ENCODE measurements at places on chromosomes 16 and 17.

DNA sequence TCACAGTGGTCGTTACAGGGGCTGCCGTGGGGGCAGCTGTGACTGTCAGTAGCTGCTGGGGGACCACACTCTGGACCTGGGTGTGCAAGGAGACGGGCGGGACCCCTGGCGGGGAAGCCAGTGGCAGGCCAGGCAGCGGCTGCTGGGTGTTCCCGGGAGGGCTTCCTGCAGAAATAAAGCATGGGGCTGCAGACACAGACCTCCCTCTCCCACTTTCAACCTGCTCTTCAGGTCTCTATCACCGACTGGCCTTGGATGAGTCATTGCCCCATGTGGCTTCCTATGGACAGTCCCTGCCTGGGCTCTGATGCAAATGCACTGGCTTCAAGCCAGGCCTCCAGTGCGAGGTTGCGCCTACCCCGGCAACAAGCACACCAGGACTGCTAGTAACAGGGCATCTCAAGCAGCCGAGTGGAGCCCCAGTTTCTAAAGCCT lies 17.2 kb downstream of the SREBF1 start:
- DNase-seq = peak; percentile 60

DNA sequence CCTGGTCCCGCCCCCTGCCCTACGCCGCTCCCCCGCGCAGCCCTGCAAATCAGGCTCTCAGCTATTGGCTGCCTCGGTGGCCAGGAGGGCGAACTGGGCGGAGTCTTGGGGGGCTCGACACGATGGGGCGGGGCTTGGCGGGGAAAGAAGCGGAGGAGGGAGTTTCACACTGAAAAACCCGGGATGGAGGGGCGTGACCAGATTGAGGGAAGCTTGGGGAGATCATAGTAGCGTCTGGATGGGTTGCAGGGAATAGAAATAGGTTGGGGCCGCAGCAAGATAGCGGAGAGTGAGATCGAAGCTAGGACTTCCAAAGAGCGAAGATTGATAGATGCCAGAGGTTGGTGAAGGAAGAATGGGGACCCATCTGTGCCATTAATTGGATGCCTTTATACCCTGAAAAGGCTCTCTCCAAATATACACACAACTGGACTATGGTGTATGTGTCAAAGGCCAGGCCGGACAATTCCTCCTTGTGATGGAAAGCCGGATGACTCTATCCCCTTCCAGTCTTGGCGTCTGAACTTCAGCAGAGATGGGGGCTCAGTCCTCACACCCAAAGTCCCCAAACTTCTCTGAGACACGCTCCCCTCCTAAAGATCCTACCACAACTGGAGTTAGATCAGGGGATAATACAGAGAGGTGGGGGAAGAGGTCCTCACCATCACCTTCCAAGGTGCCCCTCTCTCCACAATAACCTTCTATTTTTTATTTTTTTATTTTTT lies 376 bp upstream of the STAC2 start:
- no peak for DNase-seq

DNA sequence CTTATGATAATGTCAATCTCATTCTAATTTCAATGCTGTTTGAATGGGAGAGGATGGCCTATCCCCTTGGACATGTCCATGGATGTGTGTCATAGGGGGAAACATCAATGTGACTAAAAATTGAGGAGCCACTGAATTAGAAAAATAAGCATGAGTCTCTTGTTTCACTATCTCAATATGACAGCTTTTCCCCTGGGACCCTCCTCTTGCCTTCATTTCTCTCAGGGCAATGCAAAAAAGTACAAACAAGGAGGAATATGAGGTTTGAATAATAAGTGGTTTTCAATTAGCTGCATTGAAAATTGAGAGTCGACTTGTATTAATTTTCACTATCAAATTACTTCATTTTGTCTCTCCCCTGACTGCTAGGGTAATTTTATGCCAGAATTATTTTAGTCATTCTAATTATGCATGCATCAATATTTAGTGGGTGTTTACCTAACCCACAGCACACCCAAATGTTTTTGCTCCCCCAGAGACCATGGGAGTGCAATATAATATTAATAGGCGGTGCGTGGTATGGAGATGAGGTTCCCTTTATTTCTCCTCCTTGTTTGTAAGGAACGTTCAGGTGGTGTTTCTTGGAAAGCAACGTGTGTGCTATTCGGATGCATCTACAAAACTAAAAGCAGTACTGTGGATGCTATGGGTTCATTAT lies 6.8 kb upstream of the SDR42E1 start:
- DNase-seq = no peak

- DNase-seq = no peak
Observed at GRCh38 chr17:47686276-47686635, 7.7 kb upstream of the TBKBP1 start.

DNA sequence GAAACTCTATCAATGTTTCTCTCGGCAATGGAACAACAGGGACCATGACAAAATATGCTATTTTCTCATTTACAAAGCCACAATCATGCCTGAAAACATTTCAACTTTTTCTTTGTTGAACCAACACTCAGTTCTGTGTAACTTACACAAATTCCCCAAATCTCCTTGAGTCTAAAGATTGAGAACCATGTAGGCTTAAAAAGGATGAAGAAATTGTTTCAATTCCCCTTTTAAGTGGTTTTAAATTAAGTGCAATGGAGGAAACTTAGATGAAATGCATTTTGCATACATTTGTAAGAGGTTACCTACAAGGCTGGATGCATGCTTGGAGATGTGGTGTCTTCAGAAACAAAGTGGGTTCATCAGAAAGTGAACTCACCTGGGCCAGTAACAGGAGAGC lies 566.4 kb upstream of the CDH11 start:
- DNase-seq = no peak

- DNase-seq = no peak
Observed at GRCh38 chr17:83061586-83061985, 17.8 kb upstream of the METRNL start.

GRCh38 chr16:11319529-11320146 lies 25.6 kb upstream of the RMI2 start:
- no peak for DNase-seq

GRCh38 chr16:66544016-66544757 lies 5.7 kb downstream of the TK2 start:
- DNase-seq = no peak

DNA sequence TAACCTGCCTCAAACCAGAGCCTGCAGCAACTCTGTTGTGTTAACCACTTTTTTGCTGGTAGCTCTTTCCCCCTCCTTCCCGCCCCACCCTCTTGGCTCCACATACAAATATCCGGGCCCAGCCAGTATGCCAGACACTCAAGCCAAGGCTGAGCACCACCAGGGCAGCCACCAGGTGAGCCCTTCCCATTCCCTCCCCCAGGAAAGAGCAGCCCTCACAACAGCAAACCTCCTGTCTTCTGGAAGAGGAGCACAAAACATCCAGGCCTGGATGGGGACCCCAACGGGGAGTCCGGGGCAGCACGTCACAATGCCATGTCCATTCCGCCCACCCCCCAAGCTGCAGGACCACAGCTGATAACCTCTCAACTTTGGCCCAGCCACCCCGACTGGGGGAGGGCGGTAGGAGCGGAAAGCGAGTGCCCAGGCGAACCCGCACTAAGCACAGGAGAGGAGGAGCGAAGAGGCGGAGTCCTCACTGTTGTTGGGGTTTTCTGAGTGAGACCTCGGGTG lies 757 bp downstream of the ORMDL3 start:
- DNase-seq = peak; percentile 28

GRCh38 chr16:68037841-68038597 lies 14.9 kb downstream of the DUS2 start:
- no peak for DNase-seq

DNA sequence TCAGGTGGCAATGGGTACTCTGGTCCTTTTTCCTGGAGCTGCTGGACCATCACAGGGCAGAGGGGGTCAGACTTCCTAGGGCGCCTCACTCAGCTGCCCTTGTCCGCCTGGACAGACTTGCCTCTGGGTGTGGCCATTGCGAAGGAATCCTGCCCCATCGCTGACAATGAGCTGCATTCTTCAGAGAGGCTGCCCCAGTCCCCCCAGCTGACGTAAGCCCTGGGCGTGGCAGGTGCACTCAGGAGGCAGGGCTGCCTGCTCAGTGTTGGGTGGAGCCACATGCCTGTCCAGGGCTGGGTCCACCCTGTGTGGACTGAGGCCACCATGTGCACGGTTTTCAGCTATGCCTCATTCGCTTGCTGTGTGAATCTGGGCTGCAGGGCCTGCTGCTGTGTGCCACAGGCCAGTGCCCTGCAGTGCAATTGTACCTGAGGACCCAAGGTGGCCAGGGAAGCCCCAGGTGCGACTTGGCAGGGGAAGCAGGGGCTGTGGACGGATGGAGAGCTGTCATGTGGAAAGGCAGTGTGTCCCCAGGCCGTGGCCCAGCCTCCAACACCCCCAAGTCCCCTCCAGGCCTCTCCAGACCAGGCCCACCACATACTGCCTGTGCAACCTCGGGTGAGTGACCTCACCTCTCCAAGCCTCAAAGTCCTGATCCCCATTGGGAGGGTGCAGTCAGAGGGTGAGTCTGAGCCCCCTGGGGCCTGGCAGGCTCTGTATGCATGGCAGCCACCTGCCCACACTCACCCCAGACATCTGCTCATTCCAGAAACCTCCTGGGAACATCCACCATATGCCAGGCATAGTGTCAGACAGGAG lies 14.0 kb upstream of the MPRIP start:
- no peak for DNase-seq

DNA sequence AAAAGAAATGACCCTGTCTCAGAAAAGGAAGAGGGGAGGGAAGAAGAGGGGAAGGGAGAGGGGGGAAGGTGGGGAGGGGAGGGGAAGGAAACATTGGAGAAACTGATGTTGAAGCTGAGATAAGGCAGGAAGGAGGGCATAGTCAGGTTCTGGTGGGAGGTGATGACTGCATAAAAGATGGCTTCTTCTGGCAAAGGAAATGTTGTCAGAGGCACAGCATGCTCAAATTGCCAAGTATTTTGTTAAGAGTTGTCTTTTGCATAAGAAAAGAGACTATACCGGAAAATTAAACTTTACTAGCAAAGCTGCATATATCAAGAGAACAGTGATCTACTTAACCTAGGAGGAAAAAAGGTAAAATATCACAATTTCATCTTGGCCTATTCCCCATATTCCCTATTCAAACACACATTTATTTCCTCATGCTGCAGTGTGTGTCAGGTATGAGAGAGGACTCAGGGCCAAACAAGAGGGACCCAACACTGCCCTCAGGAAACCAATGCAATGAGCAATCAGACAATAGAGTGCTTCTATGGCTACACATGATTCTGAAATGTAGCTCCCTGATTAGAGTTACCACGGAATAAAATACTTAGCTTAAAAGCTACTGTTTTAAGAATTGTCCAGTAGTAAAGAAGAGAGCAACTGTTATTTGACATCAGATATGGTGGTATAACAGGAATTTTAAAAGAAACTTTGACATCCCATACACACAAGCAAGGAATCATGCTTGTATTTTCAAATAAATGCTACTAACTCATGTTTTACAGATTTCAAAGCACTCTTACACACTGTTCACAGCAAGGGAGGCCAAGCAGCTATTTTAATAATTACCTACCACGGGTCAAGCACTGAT lies 80.9 kb downstream of the PARN start:
- no peak for DNase-seq

- no peak for DNase-seq
Observed at GRCh38 chr17:72967977-72968585, 124.4 kb downstream of the SLC39A11 start.

DNA sequence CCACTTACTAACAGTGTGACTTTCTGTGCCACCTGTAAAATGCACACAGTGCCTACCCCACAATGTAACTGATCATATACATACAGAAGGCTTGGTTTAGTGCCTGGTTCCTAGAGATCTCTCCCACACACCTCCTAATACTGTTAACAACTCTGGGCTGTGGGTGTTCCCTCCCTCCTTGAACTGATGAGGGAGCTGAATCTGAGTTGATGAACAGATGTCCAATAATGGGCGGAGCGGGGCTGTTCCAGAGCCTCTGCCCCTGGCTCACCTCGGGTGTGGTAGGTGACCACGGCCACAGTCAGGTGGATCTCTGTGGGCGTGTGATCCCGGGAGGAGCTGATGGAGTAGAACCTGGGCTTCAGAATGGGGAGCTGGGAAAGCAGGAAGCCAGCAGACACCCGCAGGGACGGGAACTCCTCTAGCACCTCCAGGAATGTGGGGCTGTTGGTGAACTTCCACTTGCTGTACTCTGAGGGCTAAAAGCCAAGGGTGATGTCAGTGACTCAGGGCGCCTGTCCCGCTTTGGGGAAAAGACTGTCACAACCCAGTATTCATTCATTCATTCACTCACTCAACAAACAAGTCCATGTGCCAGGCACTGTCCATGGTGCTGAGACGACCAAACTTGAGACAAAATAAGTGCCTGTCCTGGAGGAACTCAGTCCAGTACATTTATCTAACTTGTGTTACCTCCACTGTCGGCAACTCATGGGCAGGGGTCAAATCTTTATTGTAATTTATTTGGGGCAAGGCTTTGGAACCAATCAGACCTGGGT lies 37.6 kb downstream of the NOS2 start:
- no peak for DNase-seq

GRCh38 chr17:74413491-74413890 lies 18.4 kb upstream of the GPRC5C start:
- no peak for DNase-seq

- no peak for DNase-seq
Observed at GRCh38 chr17:5789528-5789927, 205.2 kb upstream of the NLRP1 start.

DNA sequence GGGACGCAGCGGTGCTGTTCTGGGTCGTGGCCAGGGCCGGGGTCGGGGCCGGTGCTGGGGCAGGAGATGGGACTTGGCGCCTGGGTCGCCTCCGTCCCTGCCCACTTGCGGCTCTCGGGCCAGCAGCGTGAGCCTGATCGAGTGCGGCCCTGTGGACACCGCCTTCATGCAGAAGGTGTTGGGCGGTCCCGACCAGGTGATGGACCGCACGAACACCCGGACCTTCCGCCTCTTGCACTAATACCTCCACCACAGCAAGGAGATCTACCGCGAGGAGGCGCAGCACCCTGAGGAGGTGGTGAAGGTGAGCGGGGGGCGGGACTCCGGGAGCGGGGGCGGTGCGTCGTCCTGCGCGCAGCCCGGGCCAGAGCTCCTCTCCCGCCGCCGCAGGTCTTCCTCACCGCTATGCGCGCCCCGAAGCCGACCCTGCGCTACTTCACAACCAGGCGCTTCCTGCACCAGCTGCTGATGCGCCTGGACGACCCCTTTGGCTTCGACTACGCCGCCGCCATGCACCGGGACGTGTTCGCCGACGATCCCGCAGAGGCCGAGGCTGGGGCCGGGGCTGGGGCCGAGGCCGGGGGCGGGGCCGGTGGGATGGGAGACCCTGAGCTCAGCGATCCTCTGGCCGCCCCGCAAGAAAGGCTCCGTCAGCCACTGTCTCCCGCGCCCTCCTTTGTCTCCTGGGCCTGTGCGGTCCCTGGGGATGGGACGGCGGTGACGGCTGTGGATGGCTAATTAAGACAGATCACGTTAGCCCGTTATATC lies 4.5 kb upstream of the HSD17B1 start:
- DNase-seq = peak; percentile 78

- DNase-seq = no peak
Observed at GRCh38 chr17:41278176-41278955, 2.9 kb downstream of the KRTAP9-7 start.

GRCh38 chr16:85249418-85250146 lies 137.3 kb upstream of the CIBAR2 start:
- no peak for DNase-seq

GRCh38 chr17:78974635-78975591 lies 4.8 kb downstream of the LGALS3BP start:
- DNase-seq = no peak

- DNase-seq = peak; percentile 14
Observed at GRCh38 chr16:5056352-5056751, 9.4 kb downstream of the C16orf89 start.

Measured in stimulated activated effector memory CD8-positive, alpha-beta T cell treated with anti-CD3 and anti-CD28 coated beads, Interleukin-12 subunit alpha, Interleukin-12 subunit beta, amount 100 ng/mL, for 72 hours (primary cell).